ENCODE measurements at places on chromosomes 5 and 9. TPM values are rescaled to one million over a fixed set of nuclear protein-coding genes. Genes with fewer than 3 reads are reported as not detected.

DNA sequence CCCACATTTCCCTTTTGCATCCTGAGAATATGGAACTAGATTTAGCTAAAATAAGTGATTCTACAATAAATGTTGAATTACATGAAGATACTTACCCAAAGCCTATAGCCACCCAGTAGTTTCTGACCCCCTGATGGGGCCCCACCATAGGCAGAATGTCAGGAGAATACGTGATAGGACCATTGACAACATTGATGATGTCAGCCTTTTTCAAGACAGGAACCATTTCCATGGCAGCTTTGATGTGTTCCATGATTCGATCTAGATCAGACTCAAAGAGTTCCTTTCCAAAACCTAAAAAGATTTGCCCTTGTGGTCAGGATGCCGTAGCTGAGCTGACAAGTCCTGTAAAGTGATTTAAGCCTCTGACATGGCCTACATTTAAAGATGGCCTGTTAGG is 27.3 kb downstream of the DMGDH start:
- DNase-seq = no peak

DNA sequence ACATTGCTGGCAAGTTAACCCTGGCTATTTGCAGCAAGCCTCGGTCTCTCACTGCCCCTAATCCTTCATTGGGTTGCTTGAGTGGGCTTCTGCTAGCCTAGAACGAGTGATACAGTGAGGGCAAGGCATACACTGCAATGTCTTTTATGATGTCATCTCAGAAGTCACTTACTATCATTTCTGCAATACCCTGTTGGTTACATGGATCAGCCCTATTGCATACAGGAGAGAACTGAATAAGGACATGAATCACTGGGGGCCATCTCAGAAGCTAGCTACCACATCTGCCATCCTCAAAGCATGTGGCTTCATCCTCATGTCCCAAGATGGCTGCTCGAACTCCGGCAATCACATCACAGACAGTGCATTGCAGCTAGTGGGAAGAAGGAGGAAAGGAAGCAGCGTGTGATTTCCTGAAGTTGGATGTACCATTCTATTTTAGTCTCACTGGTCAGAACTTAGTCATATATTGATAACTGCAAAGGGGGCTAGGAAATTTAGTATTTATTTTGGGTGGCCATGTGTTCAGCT is 33.3 kb upstream of the CDKN2AIPNL start:
- DNase-seq = no peak

DMRT2 gene
- 2.4 TPM for total RNA-seq

GRCh38 chr5:163352531-163352930 is 84.9 kb upstream of the CCNG1 start:
- DNase-seq = no peak

Measured in sciatic nerve (tissue), 2 donors.